ENCODE measurements at places on chromosomes 12 and 14.

GRCh38 chr14:64729386-64730060 lies 25.3 kb downstream of the PLEKHG3 start:
- DNase-seq: no peak

- DNase-seq: no peak
Measured at GRCh38 chr12:80938397-80938796, 663 bp upstream of the LIN7A start.

DNA sequence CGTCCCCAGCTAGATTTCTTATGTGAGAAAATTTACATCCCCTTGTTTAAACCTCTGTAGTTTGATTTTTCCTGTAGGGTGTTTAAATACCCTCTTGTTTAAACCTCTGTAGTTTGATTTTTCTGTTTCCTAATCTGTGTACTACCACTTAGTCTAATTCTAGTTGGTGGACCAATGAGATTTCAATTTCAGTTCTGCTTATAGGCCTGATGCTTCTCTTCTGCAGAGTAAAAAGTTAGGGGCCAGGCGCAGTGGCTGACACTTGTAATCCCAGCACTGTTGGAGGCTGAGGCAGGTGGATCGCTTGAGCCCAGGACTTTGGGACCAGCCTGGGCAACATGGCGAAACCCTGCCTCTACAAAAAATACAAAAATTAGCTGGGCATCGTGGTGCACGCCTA lies 11.5 kb downstream of the UBC start:
- DNase-seq: no peak

DNA sequence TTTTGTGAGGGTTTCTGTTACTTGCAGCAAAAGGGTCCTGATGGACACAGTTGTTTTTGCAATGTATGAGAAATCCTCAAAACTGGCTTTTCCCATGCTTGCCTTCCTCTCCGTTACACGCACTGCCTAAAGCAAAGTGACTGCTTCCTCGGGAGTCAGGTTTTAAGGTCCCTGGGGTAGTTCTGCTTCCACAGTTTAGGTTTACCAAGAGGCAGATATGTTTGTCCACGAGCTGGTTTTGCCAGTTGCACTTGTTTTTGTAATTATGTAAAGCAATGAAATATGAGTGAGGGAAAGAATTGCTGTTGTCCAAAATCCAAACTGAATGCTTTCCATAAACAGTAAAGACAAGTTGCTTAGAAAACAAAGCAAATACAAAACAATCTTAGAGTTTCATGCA lies 290.7 kb upstream of the AMIGO2 start:
- DNase-seq: no peak

DNA sequence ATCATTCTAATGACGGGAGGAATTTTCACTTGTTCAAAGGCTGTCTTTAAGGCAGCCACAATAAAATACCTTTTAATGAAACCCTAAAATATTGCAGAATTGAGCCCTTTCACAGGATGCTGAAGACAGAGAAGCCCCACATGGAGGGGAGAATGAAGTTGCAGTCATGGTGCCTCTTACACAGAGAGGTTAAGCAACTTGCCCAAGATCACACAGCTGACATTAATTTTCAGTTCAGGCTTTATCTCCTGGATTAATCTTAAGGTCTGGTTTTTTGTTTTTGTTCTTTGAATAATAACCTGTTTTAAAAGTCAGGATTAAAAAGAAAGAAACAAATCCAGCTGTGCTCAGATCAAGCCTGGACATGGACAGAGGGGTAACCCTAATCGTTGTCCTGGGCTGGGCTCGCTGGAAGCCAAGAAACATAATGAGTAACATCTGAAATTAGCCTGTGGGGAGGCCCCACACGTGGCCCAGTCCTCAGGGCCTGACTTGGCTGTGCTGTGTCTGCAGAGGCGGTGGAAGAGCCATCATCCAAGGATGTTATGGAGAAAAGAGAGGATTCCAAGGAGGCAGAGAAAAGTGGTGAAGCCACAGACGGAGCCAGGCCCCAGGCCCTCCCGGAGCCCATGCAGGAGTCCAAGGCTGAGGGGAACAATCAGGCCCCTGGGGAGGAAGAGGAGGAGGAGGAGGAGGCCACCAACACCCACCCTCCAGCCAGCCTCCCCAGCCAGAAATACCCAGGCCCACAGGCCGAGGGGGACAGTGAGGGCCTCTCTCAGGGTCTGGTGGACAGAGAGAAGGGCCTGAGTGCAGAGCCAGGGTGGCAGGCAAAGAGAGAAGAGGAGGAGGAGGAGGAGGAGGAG lies 8.0 kb downstream of the CHGA start:
- no peak for DNase-seq

DNA sequence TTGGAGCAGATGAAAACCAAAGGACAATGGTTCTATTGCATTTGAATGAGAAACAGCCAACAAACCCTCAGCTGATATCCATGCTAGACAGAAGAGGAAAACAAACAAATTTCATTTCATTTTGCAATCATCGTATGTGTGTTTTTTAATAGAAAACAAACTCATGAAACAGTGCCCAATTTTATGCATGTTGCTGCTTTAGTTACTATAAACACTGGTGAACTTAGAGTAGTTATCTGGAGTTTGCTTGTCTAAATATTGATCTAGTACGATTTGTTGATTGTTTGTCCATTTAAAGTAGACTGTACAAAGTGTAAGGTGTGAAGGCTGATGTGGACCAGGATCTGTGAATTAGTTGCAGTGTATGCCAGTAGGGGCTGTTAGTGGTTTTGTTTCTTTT lies 166.6 kb downstream of the KITLG start:
- no peak for DNase-seq

DNA sequence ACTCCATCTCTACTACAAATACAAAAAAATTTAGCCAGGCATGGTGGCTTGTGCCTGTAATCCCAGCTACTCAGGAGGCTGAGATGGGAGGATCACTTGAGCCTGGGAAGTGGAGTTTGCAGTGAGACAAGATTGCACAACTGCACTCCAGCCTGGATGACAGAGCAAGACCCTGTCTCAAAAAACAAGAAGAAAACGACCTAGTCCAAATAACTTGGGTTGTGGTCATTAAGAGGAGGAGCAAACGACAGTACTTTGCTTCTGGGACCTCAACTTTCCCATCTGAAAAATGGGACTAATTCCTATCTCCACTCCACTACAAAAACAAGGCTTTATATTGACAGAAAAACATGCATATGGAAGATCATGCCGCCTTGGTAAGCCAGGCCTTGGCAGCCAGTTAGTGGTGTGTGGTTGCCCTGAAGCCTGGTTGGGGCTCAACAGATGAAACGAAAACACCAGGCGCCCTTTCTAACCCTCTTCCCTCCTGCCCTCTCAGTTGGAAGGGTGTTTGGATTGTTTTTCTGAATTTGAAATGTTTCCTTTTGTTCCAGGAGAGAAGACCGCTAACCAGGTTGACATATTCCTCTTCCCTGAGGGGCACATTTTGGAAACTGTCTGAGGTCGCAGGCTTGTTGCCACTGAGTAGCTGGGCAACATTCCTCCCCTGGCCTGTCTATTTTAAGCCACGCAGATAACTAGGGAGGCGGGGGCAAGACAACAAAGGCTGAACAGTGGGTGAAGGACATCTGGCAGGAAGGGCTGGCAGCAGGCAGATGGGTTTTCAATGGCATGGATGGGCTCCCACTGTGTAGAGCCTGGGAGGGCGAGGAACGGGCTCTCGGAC lies 13.7 kb upstream of the VPS37B start:
- DNase-seq: no peak

GRCh38 chr14:44830371-44830770 lies 131.4 kb downstream of the KLHL28 start:
- no peak for DNase-seq

DNA sequence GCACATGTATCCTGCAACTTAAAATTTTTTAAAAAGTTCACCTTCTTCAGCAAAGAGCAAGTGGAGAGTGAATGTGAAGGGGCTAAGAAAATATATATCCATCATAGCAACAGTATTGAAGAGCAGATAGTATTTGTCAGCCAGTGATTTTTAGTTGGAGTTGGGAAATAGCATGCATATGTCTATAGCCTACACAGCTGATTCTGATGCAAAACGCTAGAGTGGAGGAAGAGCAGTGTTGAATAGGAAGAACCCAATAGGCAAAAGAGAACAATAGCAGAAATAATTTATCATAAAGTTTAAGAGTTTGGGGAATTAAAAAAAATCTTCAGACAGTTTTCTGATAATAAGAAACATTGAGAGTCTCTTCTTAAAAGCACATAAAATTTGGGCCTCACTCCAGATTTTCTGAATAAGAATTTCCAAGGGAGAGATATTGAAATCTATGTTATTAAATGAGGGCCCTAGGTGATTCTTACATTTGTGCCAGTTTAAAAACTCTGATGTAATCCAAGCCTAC lies 12.0 kb downstream of the PDE6H start:
- no peak for DNase-seq

GRCh38 chr14:57212919-57213318 lies 55.8 kb downstream of the EXOC5 start:
- DNase-seq: no peak

DNA sequence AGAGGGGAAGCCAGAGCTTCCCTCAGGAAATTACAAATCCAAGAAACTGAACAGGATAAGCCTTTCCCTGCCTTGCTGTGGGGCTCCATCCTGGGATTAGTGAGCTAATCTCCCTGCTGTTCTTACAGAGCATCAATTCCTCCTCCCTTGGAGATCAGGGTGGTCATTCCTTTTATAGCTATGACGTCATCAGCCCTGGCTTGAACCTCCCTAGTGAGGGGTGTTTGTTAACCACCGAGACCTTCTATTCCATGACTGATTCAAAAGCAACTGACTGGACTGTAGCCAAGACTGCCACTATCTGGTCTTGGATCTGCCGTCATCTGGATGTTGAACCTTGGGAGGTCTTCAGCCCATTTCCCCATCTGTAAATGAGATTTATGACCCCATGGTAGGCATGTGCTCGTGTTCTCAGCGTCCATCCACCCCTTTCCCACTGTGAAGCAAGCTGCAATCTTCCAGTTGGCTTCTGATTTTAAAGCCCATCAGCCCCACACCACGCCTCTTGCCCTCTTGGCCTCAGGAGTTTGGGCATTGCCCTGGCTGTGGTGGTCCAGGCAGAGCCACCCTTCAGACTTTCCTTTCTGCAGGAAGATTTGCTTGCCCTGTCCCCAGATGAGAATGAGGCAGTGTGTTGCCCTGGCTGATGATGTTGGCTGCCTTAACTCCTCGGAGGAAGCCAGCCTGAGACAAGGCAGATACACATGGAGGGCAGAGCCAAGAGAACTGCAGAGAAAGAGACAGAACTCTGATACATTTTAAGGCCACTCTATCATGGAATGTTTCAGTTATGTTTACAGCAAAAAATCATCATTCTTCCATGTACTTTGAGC lies 59.6 kb upstream of the ACTN1 start:
- DNase-seq: no peak
